Ascending aorta (tissue), 2 donors: ENCODE measurements at places on chromosomes 3 and 15. TPM values are rescaled to one million over a fixed set of nuclear protein-coding genes. Genes with fewer than 3 reads are reported as not detected.
A peak's percentile ranks its signal among the peaks of the same experiment; 100 is the strongest.

DNA sequence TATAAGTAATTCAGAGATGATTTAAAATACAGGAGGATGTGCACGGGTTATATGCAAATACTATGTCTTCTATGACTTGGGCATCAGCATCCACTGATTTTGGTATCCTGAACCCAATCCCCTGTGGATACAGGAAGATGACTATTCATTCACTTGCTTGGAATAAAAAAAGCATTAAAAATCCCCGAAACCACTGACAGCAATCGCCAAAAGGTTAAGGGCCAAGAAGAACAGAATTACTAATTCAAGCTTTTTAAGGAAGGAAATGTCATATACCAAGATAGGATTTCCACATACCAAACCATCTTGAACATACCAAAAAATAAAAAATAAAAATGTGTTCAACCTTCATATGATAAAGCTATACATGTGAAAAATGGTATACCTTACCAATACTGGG is 93.7 kb downstream of the DLG1 start:
- DNase-seq: no peak

- DNase-seq: no peak
These were observed 4.5 kb downstream of the QTRT2 start for GRCh38 chr3:114060906-114061655.

- no peak for DNase-seq
These were observed at the start of gene C3orf80 for GRCh38 chr3:160225176-160226025. Gene C3orf80 (plus strand): TSS chr3:160225422. CDS start chr3:160225636, 214 bp downstream.

GRCh38 chr3:160546727-160547126 is 18.6 kb downstream of the KPNA4 start:
- DNase-seq: no peak

DNA sequence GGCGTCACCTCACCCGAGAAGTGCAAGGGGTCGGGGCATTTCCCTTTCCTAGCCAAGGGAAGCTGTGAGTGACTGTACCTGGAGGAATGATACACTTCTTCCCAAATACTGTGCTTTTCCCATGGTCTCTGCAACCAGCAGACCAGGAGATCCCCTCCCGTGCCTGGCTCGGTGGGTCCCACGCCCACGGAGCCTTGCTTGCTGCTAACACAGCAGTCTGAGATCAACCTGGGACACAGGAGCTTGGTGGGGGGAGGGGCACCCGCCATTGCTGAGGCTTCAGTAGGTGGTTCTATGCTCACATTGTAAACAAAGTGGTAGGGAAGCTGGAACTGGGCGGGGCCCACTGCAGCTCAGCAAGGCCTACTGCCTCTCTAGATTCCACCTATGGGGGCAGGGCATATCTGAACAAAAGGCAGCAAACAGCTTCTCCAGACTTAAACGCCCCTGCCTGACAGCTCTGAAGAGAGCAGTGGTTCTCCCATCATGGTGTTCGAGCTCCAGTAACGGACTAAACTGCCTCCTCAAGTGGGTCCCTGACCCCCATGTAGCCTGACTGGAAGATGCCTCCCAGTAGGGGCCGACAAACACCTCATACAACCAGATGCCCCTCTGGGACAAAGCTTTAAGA is 31.4 kb upstream of the ABHD5 start:
- DNase-seq: no peak

DNA sequence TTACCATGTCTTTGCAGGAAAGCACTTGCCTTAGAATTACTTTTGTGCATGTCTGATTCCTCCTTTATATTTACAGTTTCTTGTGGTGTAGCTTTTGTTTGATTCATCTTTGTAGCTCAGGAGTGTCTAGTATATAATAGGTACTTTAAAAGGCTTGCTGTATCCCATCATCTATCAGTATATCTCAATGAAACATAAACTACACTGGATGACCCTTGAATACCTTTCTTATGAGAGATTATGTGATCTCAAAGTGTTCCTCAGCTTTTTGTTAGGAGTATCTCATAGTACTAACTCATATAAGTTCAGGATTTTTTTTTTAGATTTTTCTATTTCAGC is 234.8 kb downstream of the PYDC2 start:
- DNase-seq: no peak

DNA sequence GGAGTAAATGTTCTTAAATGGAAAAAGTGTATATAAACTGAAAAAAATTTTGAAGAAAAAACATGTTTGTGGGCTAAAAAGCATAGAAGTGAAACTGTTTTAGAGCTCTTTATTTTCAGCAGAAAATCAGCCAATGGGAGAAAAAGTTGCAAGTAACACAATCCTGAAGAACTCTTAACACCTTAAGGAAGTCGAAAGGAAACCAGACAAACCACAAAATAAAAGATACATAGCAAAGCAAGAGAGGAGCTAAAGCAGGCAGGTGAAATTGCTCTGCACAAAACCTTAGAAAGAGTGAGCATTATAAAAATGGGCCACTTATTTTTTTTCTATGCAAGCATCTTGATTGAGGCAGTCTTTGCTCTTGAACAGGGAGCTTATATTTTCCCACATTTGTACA is 300.5 kb downstream of the RAP2B start:
- DNase-seq: no peak

DNA sequence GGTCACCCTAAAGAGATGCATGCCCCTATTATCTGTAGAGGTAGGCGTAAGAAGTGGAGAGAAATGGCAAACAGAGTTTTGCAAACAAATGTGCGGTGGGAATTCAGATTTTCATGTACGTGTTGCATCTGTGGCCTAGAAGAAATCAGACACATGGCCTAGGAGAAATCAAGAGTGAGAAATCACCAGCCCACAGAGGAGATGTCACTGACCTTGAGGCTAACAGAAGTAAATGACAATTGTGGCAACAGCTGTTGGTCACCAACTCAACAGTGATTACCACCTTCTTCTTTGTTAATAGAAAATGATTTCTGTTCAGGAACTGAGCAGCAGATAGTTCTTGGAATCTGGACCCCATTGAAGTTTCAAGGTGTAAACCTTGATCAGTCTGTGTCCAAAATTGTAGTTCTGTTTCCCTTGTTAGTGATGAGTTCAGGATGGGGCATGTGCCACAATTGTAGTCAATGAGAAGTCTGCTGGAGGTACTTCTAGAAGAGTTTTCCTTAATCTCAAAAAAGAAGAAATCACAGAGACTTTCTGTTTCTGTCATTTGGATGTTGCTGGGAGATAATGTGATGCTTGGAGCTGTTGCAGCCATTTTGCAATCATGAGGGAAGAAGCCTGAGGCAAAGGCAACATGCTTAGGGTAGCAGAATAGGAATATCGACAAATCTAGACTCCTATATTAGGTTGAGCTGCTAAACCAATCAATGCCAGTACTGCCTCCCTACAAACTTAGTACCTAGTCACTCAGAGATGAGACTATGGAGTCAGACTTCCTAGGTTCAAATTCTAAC is 34.3 kb upstream of the RFTN1 start:
- DNase-seq: no peak

DNA sequence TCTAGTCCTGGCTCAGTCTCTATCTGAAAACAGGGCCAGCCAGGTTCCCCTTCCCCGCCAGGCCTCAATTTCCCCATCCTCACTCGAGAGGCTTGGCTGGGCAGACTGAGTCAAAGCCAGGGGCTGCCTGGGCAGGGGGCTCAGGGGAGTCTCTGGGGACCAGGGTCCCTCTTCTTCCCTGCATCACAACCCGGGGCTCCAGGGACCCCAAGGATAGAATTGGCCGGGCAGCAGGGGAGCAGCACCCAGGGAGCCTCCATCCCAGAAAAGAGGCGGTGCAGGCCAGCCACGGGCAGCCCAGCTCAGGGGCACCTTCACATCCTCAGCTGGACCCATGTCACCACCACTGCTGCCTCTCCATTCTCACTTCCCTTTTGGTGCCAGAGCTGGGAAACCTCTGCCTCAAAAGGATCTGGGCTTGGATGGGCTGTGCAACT is 13.3 kb upstream of the PLXND1 start:
- DNase-seq: no peak

DNA sequence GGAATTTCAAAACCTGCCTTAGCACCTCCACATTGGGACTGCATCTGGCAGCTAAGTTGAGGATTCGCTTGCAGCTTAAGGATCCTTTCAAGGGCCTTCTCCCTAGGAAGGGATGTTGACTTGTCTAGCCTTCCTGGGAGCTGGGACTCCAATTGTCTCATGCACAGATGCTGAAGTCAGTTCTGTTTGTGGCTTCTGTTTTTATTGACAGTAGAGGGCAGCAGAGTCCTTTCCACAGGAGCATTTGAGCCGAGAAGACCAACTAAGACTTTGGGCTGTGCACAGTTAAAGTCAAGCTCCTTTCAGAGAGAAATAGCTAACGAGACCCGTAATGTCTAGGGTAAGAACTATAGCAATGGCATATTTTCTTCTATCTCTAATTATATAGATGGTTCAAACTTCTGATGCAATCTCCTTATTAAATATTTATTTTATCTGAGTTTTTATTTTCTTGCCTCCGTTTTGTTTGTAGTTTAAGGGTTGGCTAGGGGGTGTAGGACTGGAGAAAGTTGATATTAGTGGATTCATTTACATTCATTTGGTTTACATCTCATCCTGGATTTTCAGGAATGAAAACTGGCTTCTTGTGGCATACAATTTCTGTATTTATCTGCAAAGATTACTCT is 59.7 kb upstream of the KBTBD8 start:
- DNase-seq: no peak

DNA sequence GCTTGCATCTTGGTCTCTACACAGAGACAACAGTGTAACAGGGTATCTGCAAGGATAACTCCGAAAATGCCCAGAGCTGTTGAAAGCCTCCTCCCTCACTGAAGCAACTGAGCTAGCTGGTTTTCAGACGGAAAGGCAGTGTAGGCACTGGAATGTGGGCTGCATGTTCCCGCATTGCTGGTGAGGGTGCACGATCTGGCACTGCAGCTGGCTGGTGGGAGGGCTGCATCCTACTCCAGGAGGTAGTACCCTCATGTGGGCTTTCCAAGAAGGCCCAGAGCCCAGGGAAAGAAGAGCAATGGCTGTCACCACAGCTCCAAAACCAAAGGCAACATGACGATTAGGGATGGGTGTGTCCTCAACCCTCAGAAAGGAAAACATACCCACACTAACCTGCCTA is 28.7 kb upstream of the RPS17 start:
- no peak for DNase-seq

- DNase-seq: no peak
These were observed 270.2 kb upstream of the GBE1 start for GRCh38 chr3:82031596-82031995.

DNA sequence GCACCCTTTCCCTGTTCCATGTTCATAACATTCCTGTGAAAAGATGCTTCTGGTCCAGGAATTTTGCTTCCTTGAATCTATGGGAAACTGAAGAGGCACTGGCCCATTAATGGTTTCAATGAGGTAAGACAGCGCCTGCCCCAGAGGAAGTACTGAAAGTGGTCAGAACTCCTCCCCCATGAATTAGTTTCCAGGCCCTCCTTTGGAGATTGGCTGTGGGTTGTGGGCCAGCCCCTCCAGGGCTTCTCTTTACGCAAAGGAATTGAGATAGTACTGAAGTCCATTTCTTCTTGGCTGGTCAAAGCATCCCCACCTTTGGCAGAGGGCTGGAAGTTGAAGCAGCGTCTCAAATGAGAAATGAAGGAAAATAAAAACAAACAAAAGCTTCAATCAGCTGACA is 175.5 kb downstream of the POLR2M start:
- no peak for DNase-seq

GRCh38 chr3:52277972-52278509 is 408 bp downstream of the WDR82 start:
- no peak for DNase-seq

- DNase-seq: peak; percentile 19
These were observed 620 bp downstream of the ABHD5 start for GRCh38 chr3:43691120-43691995.

- DNase-seq: no peak
These were observed 18.3 kb downstream of the TBC1D21 start for GRCh38 chr15:73891328-73892315.

Gene EPB42
- not detected for total RNA-seq

Gene MUC13
- total RNA-seq: not detected

Gene GOLGA8J
- 0.75 TPM for total RNA-seq

Gene FILIP1L
- total RNA-seq: 106 TPM

Gene CASR
- total RNA-seq: not detected

Gene CHMP2B
- 27.7 TPM for total RNA-seq

Gene ARHGEF26
- 33.8 TPM for total RNA-seq
